ENCODE measurements at places on chromosomes 5 and 9. TPM values are rescaled to one million over a fixed set of nuclear protein-coding genes. Genes with fewer than 3 reads are reported as not detected.

GRCh38 chr9:127540664-127541041, 71.4 kb upstream of the STXBP1 start:
- no peak for DNase-seq
- no peaks in the 10 kb centered on the region for H3K27me3 ChIP-seq
- H3K4me3 ChIP-seq: no peak overlapping the region
- H3K27ac ChIP-seq: no peak overlapping the region
- H3K36me3 ChIP-seq: no peaks in the 10 kb centered on the region
- H3K4me1 ChIP-seq: peaks cover 44% of the 10 kb centered on the region

CTXN3 gene
- total RNA-seq: not detected

DNA sequence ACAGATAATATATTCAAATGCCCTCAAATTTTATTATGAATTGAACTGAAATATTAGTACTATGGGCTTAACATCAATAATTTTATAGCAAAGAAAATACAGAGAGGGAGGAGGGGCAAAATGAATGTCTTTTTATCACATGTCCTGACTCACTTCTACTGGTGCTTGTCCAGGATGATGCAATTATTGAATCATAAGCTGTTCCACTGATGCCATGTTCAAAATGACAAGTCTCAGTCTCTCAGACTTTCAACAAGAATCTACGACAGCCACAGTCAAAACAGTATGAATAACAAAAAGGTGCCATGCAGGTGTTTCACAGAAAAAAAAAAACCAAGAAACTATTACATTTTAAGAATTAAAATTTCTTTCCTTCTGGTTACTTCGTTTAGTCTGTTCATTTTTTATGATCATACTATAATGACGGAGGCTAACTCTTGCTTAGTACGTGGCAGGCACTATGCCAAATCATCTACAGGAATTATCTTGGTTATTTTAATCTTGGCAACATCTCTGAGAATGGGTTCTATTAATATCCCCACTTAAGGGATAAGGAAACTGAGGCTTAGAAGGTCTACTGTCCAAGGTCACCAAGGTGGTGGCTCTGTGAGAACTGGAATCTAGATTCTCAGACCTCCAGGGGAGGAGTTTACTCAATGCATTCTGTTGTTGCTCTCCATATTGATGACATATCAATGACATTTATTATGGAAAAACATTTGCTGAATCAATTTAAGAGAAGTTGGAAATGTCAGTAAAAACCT, 61.5 kb downstream of the NR3C1 start:
- peaks cover 2% of the 10 kb centered on the region for H3K36me3 ChIP-seq
- no peak for DNase-seq
- no peak overlapping the region for H3K4me3 ChIP-seq
- H3K27ac ChIP-seq: no peak overlapping the region

DNA sequence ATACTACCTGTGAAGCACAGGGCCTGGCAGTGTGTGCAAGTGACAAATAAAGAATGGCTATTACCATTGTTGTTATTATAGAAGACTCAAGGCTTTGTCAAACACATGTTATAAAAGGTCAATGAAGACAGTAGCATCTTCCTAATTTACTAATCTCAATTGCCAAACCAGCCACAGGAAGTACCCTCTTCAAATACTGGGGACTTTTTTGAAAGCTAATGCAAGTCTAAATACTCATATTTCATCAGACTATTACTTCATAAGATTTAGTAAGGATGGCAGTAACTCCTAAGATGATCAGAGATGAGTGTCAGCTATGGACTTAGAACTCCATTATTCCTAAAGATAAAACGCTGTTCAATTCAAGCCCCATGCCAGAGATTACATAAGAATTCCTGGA, 43.0 kb downstream of the GNAQ start:
- no peak overlapping the region for H3K27ac ChIP-seq
- no peak for DNase-seq
- H3K4me1 ChIP-seq: no peaks in the 10 kb centered on the region
- H3K36me3 ChIP-seq: peaks cover 6% of the 10 kb centered on the region

- no peak for DNase-seq
- H3K4me1 ChIP-seq: 0 out of 2 replicates have a peak, but pooled peaks cover 3% of the 10 kb centered on the region
- H3K4me3 ChIP-seq: no peak overlapping the region
- H3K27ac ChIP-seq: no peak overlapping the region
Observed at GRCh38 chr5:145775893-145776444, 59.2 kb downstream of the PRELID2 start.

- H3K27ac ChIP-seq: no peak overlapping the region
- no peak overlapping the region for H3K4me3 ChIP-seq
- H3K27me3 ChIP-seq: no peaks in the 10 kb centered on the region
- no peak for DNase-seq
- H3K36me3 ChIP-seq: peaks cover 24% of the 10 kb centered on the region
Observed at GRCh38 chr9:32442433-32442832, 58.0 kb downstream of the ACO1 start.

DNA sequence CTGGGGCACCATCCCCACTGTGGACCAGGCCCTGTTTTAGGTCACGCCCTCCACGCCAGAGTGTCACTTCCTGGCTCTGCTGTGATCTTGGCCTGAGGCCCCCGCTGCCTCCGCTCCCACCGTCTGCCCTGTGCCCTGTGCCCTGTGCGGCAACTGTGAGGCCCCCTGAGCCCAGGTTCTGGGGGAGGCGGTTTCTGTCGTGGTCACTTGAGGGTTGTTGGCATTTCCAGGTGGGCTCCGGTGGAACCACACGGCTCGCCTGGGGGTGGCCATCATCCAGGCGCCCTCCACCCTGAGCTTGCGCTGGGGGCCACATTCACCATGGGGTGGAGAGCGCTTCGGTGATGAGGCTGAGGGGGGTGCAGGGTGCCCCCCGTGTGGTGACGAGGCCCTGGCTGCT, 6.6 kb downstream of the DPP7 start:
- peaks cover 53% of the 10 kb centered on the region for H3K36me3 ChIP-seq
- H3K27me3 ChIP-seq: no peaks in the 10 kb centered on the region
- no peak for DNase-seq
- no peaks in the 10 kb centered on the region for H3K4me1 ChIP-seq

PCDHAC1 gene
- not detected for total RNA-seq

GRCh38 chr5:172199446-172199845, 5.5 kb downstream of the EFCAB9 start:
- no peaks in the 10 kb centered on the region for H3K36me3 ChIP-seq
- no peaks in the 10 kb centered on the region for H3K4me1 ChIP-seq
- no peak overlapping the region for H3K27ac ChIP-seq
- no peak for DNase-seq

- H3K27me3 ChIP-seq: no peaks in the 10 kb centered on the region
- no peak for DNase-seq
- no peaks in the 10 kb centered on the region for H3K36me3 ChIP-seq
- no peak overlapping the region for H3K27ac ChIP-seq
Observed at GRCh38 chr9:15357050-15357653, 50.1 kb upstream of the TTC39B start.

PCDHGA8 gene
- total RNA-seq: 3.3 TPM

SPATA24 gene
- total RNA-seq: 8.8 TPM

DNA sequence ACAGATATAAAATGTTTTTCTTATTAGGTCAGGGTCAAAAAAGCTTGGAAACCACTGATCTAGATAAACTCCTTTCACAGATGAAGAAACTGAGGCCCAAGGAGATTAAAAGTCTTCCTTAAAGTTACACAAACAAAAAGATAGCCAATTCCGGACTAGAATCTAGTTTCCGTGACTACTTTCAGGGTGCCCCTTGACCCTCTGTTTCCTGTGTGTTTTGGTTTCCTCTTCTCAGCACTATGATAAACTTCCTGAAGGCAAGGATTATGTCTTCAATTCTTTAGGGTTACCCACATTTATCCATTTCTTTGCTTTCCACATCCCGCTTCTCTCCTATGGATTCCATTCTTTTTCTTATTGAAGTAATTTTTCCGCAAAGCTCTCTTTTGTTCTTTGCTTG, 83.1 kb downstream of the ADAMTS12 start:
- DNase-seq: no peak
- H3K27me3 ChIP-seq: no peaks in the 10 kb centered on the region
- H3K27ac ChIP-seq: no peak overlapping the region
- H3K4me1 ChIP-seq: peaks cover 24% of the 10 kb centered on the region
- H3K4me3 ChIP-seq: no peak overlapping the region

DNA sequence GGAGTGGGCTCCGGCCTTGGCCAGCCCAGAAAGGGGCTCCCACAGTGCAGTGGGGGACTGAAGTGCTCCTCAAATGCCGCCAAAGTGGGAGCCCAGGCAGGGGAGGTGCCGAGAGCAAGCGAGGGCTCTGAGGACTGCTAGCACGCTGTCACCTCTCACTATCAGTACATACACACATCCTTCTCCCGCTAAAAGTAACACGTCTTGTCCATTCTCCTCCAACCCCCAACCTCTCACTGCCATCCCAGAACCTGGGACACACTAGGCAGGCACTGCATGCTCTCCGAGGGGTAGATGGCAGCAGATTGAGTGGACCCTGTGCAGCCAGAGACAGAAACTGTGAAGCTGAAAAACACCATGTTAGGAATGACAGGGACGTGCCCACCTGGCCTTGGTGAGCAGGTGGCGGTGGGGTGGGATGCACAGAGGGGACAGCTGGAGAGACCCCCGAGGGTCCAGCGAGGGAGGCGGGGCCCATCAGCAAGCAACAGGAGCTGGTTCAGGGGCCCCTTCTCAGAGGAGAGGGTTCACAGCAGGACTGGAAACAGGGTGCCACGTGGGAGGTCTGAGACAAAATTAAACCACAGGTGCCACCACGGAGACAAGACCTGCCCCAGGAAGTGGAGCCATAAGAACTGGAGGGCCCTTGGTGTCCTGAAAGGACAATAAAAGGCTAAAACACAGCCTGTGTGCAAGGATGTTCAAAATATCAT, 16.9 kb downstream of the SEMA4D start:
- H3K27me3 ChIP-seq: 0 out of 2 replicates have a peak, but pooled peaks cover 6% of the 10 kb centered on the region
- H3K4me3 ChIP-seq: no peak overlapping the region
- H3K4me1 ChIP-seq: no peaks in the 10 kb centered on the region

DNA sequence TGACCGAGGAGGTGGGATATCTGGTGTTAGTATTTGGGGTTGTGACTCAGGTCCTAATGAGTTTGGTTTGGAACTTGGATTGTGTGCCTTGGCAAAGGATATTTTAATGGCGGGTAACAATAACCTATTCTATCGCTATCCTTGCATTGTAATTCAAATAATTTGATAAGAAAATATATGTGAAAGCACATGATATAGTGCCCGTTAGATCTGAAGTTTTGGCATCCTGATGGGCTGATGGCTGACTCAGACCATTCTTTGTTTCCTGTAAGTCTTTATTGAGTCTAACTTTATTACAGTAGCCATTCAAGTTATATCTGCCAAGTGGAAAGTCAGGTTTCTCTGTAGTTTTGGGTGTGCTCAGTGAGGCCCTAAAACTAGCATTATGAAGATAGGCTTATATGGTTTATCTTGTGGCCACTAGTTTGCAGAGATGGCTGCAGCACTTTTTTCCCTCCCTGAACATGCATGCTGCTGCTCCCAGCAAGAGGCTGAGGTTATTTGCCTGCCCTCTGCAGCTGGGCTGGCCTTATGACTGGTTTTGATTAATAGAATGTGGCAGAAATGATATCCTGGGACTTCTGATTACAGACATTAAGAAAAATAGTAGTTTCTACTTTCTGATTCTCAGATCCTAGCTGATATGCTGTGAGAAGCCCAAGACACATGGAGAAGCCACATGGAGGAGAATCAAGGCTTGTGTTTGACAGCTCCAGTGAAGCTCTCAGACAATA, 46.6 kb downstream of the CFAP95 start:
- DNase-seq: no peak
- no peaks in the 10 kb centered on the region for H3K36me3 ChIP-seq
- H3K4me1 ChIP-seq: no peaks in the 10 kb centered on the region
- H3K27ac ChIP-seq: no peak overlapping the region

- no peaks in the 10 kb centered on the region for H3K4me1 ChIP-seq
- H3K27me3 ChIP-seq: peaks cover 16% of the 10 kb centered on the region
- no peak overlapping the region for H3K4me3 ChIP-seq
- DNase-seq: no peak
- no peaks in the 10 kb centered on the region for H3K36me3 ChIP-seq
- no peak overlapping the region for H3K27ac ChIP-seq
Observed at GRCh38 chr9:89137542-89138462, 40.8 kb downstream of the SHC3 start.

GRCh38 chr5:88867638-88868037, 15.3 kb downstream of the MEF2C start:
- no peaks in the 10 kb centered on the region for H3K4me1 ChIP-seq
- no peak overlapping the region for H3K27ac ChIP-seq
- H3K4me3 ChIP-seq: no peak overlapping the region

SLIT3 gene
- total RNA-seq: 2.0 TPM

DNA sequence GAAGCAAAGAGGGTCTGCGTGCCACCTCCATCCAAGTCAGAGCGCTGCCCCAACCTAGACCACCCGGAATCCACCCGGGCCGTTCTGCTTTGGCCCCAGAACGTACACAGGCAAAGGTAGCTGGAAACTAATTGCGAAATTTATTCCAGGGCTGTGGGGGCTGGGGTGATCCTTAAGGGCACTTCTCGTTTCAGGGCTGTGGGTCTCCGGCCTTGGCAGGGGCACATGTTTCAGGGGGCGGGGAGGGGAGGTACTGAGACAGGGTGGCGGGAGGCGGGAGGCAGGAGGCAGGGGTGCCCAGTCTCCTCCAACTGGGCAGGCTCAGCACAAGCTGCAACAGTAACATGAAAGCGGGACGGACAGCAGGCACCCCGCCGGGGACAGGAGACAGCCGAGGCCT, 26.1 kb downstream of the NR5A1 start:
- H3K27me3 ChIP-seq: peaks cover 35% of the 10 kb centered on the region
- H3K27ac ChIP-seq: no peak overlapping the region
- no peaks in the 10 kb centered on the region for H3K36me3 ChIP-seq
- H3K4me1 ChIP-seq: no peaks in the 10 kb centered on the region
- H3K4me3 ChIP-seq: no peak overlapping the region
- no peak for DNase-seq

C1QTNF2 gene
- total RNA-seq: 21.1 TPM

DNA sequence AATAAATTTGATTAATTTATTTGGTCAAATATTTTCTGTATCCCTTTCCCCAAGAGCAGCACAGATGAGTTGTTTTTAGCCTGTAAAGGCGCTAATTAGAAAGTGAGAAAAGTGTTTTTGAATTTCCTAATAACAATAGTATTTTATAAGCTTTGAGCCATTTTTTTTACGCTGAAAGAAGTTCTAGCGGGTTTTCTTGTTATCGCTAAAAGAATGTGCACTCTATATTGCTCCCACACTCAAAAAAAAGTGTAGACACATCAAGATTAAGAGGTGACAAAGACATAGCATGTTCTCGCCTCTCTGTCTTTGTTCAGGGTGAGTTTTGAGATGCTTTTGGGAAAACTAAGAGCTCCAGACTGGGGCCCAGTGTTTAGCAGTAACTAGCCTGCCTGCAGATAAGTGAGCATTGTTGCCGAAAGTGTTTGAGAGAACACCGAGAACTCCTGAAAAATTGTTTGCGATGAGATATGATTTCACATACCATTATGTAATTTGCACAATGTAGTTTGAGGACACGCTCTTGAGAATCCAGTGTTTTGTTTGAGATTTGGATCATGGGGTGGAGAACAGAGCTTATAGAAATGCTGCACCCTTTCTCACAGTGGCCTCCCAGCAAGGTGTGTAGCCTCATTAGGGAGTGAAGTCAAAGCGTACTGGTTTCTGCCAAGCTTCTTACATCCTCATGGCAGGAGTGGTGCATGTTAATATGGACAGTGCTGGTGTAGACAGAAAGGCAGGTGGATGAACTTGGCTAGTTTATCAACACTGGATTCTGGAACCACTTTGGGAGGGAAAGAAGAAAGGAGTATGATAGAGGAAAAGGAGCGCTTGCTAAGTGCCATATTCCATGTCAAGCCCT, 1.5 kb downstream of the F2R start:
- H3K4me1 ChIP-seq: peaks cover 4% of the 10 kb centered on the region
- no peak for DNase-seq
- peak overlapping the region; percentile 87 for H3K27ac ChIP-seq
- H3K36me3 ChIP-seq: peaks cover 9% of the 10 kb centered on the region
- peak overlapping the region; percentile 94 for H3K4me3 ChIP-seq

GRCh38 chr5:149497357-149497756, 53.9 kb downstream of the CSNK1A1 start:
- H3K36me3 ChIP-seq: peaks cover 74% of the 10 kb centered on the region
- no peak overlapping the region for H3K4me3 ChIP-seq
- no peak overlapping the region for H3K27ac ChIP-seq
- no peaks in the 10 kb centered on the region for H3K4me1 ChIP-seq

All from SJCRH30 (cell line).